Activated CD8-positive, alpha-beta T cell treated with anti-CD3 and anti-CD28 coated beads, Interleukin-2, amount 10 ng/mL, durations not matched to agents 7 days and 5 days (primary cell): ENCODE measurements at places on chromosomes 13 and 19. TPM values are rescaled to one million over a fixed set of nuclear protein-coding genes. Genes with fewer than 3 reads are reported as not detected.

SLC25A41 gene
- 0.16 TPM for total RNA-seq

GRCh38 chr19:48403606-48404005 is 10.1 kb downstream of the GRIN2D start:
- peak; percentile 83 for DNase-seq
- peaks cover 12% of the 10 kb centered on the region for H3K27me3 ChIP-seq
- peaks cover 34% of the 10 kb centered on the region for H3K4me1 ChIP-seq
- H3K4me3 ChIP-seq: no peak overlapping the region
- peak overlapping the region; percentile 78 for H3K27ac ChIP-seq

- H3K27me3 ChIP-seq: no peaks in the 10 kb centered on the region
- H3K4me3 ChIP-seq: no peak overlapping the region
- no peak overlapping the region for H3K27ac ChIP-seq
- H3K4me1 ChIP-seq: no peaks in the 10 kb centered on the region
- no peaks in the 10 kb centered on the region for H3K36me3 ChIP-seq
Measured at GRCh38 chr13:99709134-99709533, 207.9 kb downstream of the TM9SF2 start.

- DNase-seq: no peak
- no peaks in the 10 kb centered on the region for H3K4me1 ChIP-seq
- H3K4me3 ChIP-seq: no peak overlapping the region
- no peaks in the 10 kb centered on the region for H3K27me3 ChIP-seq
Measured at GRCh38 chr13:33919120-33919519, 101.2 kb downstream of the RFC3 start.

- H3K27me3 ChIP-seq: no peaks in the 10 kb centered on the region
- no peaks in the 10 kb centered on the region for H3K36me3 ChIP-seq
- no peak for DNase-seq
- no peaks in the 10 kb centered on the region for H3K4me1 ChIP-seq
- no peak overlapping the region for H3K27ac ChIP-seq
- H3K4me3 ChIP-seq: no peak overlapping the region
Measured at GRCh38 chr19:33726756-33727155, 69.9 kb upstream of the KCTD15 start.

GRCh38 chr19:33621065-33621785 is 528 bp upstream of the CHST8 start:
- H3K4me3 ChIP-seq: no peak overlapping the region
- no peaks in the 10 kb centered on the region for H3K36me3 ChIP-seq
- no peak overlapping the region for H3K27ac ChIP-seq
- H3K27me3 ChIP-seq: peaks cover 39% of the 10 kb centered on the region
- no peaks in the 10 kb centered on the region for H3K4me1 ChIP-seq

PSG3 gene
- not detected for total RNA-seq

ZNF541 gene
- total RNA-seq: 0.10 TPM

DNA sequence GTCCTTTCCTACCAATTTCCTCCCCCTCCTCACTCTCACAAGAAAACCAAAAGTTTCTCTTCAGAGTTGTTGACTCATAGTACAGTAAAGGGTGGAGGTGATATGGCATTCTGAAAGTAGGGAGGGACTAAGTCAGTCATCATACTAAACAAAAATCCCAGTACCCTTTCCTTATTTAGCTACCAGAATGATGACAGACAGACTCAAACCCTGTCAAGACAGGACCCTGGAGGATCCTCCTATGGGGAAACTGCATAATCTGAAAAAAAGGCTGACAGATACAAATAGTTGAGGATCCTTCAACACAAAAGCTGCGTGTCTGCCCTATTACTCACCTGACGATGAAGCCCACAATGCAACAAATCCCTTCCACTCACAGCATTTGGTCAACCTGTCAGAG is 55.5 kb downstream of the CYSLTR2 start:
- peaks cover 9% of the 10 kb centered on the region for H3K36me3 ChIP-seq
- H3K27ac ChIP-seq: no peak overlapping the region
- no peak overlapping the region for H3K4me3 ChIP-seq
- peaks cover 2% of the 10 kb centered on the region for H3K4me1 ChIP-seq
- DNase-seq: no peak
- no peaks in the 10 kb centered on the region for H3K27me3 ChIP-seq

GRCh38 chr13:49985129-49985528 is 11.7 kb upstream of the TRIM13 start:
- no peak overlapping the region for H3K27ac ChIP-seq
- peaks cover 38% of the 10 kb centered on the region for H3K36me3 ChIP-seq
- no peak for DNase-seq
- H3K27me3 ChIP-seq: no peaks in the 10 kb centered on the region

DNA sequence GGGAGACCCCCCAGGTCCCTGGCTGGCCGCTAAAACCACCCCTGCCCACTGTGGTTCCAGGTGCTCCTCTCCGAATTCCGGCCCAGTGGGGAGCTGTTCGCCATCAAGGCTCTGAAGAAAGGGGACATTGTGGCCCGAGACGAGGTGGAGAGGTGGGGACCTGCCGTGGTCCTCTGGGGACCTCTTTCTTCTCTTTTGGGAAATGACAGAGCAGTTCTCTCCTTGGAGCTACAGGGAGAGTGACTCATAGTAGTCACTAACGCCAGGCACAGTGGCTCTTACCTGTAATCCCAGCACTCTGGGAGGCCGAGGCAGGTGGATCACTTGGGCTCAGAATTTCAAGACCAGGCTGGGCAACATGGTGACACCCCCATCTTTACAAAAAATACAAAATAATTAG is 7.3 kb downstream of the PTGER1 start:
- H3K4me3 ChIP-seq: no peak overlapping the region
- H3K27me3 ChIP-seq: peaks cover 3% of the 10 kb centered on the region
- no peak for DNase-seq
- H3K4me1 ChIP-seq: peaks cover 12% of the 10 kb centered on the region
- peaks cover 40% of the 10 kb centered on the region for H3K36me3 ChIP-seq

CFAP97D2 gene
- not detected for total RNA-seq

TRAPPC2B gene
- 8.5 TPM for total RNA-seq

IZUMO4 gene
- 8.7 TPM for total RNA-seq

ZNF285 gene
- total RNA-seq: 1.7 TPM

GRCh38 chr19:41364524-41365391 is 809 bp upstream of the B9D2 start:
- peaks cover 10% of the 10 kb centered on the region for H3K36me3 ChIP-seq
- peak overlapping the region; percentile 93 for H3K4me3 ChIP-seq
- peaks cover 35% of the 10 kb centered on the region for H3K4me1 ChIP-seq

- peaks cover 18% of the 10 kb centered on the region for H3K4me1 ChIP-seq
- no peaks in the 10 kb centered on the region for H3K36me3 ChIP-seq
- no peak overlapping the region for H3K4me3 ChIP-seq
- no peak overlapping the region for H3K27ac ChIP-seq
Measured at GRCh38 chr19:50711805-50712204, 7.8 kb downstream of the SHANK1 start.

DNA sequence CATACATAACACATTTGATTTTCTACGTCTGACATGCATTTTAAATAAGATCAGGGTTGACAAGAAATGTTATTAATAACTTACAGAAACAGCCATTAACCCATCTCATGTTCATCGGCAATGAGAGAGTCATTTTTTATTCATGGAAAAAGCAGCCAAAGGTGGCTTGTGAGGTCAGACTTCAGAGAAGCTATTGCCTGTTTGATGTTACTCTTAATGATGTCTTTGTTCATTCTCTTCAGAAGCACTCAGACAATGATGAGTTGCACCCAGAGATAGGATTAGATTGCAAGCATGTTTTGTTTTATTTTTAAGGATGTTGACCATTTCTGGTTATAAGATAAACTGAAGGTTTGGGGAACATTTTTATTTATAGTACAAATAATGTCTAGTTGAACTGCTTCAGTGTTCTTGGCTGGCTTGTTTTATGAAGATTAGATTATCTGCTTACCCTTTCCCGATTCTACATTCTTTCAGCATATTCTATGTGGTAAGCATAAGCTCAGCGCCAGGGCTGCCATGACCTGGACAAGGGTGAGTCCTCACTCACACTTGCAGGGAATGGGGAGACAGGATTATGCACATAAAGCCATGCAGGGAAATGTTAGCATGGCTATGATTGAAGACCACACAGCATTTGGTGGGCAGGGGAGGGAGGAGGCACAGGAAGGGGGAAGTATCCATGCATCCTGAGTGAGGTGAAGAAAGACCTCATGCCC is 288.1 kb downstream of the MTUS2 start:
- H3K4me1 ChIP-seq: no peaks in the 10 kb centered on the region
- no peaks in the 10 kb centered on the region for H3K36me3 ChIP-seq
- DNase-seq: no peak
- no peak overlapping the region for H3K4me3 ChIP-seq

- H3K36me3 ChIP-seq: peaks cover 43% of the 10 kb centered on the region
- no peak for DNase-seq
- H3K4me3 ChIP-seq: no peak overlapping the region
- no peak overlapping the region for H3K27ac ChIP-seq
- H3K27me3 ChIP-seq: no peaks in the 10 kb centered on the region
Measured at GRCh38 chr19:32651729-32652140, 23.2 kb downstream of the ANKRD27 start.

SHD gene
- not detected for total RNA-seq

DNA sequence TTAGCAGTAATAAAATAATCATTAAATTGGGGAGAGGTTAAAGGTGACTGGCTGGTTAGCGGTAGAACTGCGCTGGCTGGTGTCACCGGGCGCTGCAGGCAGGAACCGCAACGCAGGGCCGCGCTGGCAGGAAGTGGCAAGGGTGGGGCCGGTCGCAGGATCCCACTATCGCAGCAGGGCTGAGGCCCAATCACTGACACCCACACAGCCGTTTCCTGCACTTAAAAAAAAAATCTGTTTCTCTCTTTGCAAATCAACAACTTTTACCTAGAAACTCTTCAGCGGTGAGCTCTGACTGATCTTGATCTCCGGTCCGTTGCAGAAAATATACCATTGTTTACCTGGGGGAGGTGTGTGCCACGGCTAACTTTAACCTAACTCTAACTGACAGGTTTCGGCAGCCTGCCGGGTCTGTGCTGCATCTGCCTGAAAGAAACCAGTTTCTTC is 46.9 kb downstream of the KLF2 start:
- peaks cover 3% of the 10 kb centered on the region for H3K27me3 ChIP-seq
- DNase-seq: peak; percentile 96
- H3K36me3 ChIP-seq: peaks cover 48% of the 10 kb centered on the region
- peaks cover 40% of the 10 kb centered on the region for H3K4me1 ChIP-seq

- no peak overlapping the region for H3K27ac ChIP-seq
- no peak overlapping the region for H3K4me3 ChIP-seq
- no peaks in the 10 kb centered on the region for H3K27me3 ChIP-seq
- no peaks in the 10 kb centered on the region for H3K36me3 ChIP-seq
Measured at GRCh38 chr13:85970727-85971126, 171.5 kb upstream of the SLITRK6 start.

- no peak for DNase-seq
- H3K4me3 ChIP-seq: no peak overlapping the region
- H3K4me1 ChIP-seq: no peaks in the 10 kb centered on the region
- no peaks in the 10 kb centered on the region for H3K36me3 ChIP-seq
- H3K27ac ChIP-seq: no peak overlapping the region
- H3K27me3 ChIP-seq: no peaks in the 10 kb centered on the region
Measured at GRCh38 chr13:83732755-83733154, 149.5 kb downstream of the SLITRK1 start.

- peak; percentile 42 for DNase-seq
- H3K27me3 ChIP-seq: no peaks in the 10 kb centered on the region
- H3K4me1 ChIP-seq: peaks cover 15% of the 10 kb centered on the region
- no peak overlapping the region for H3K27ac ChIP-seq
- H3K36me3 ChIP-seq: no peaks in the 10 kb centered on the region
Measured at GRCh38 chr19:49210108-49210900, 52.7 kb downstream of the TRPM4 start.

- peaks cover 28% of the 10 kb centered on the region for H3K36me3 ChIP-seq
- DNase-seq: peak; percentile 49
- no peaks in the 10 kb centered on the region for H3K27me3 ChIP-seq
- peaks cover 4% of the 10 kb centered on the region for H3K4me1 ChIP-seq
- H3K27ac ChIP-seq: no peak overlapping the region
Measured at GRCh38 chr19:11446652-11447301, 11.3 kb downstream of the PRKCSH start.

DNA sequence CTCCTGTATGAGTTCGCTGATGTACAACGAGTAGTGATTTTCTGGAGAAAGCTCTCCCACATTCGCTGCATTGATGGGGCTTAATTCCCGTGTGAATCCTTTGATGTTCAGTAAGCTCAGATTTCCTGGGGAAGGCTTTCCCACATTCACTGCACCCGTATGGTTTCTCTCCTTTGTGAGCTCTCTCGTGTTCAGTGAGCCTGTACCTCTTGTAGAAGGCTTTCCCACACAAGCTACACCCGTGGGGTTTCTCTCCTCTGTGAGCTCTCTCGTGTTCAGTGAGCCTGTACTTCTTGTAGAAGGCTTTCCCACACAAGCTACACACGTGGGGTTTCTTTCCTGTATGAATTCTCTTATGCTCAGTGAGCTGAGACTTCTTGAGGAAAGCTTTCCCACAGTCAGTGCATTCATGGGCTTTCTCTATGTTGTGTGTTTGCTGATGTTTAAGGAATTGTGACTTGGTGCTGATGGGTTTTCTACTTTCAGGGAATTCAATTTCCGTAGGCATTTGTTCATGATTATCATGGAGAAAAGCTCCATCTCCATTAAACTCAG is 3.5 kb upstream of the ZNF577 start:
- H3K4me3 ChIP-seq: no peak overlapping the region
- H3K27me3 ChIP-seq: no peaks in the 10 kb centered on the region
- H3K27ac ChIP-seq: no peak overlapping the region

GRCh38 chr13:26706381-26706780 is 54.2 kb downstream of the GPR12 start:
- H3K27ac ChIP-seq: no peak overlapping the region
- peaks cover 6% of the 10 kb centered on the region for H3K4me1 ChIP-seq
- H3K27me3 ChIP-seq: peaks cover 2% of the 10 kb centered on the region
- H3K36me3 ChIP-seq: no peaks in the 10 kb centered on the region
- H3K4me3 ChIP-seq: no peak overlapping the region

GRCh38 chr13:109255141-109255856 is 531.1 kb downstream of the IRS2 start:
- no peak for DNase-seq
- H3K27ac ChIP-seq: no peak overlapping the region
- no peaks in the 10 kb centered on the region for H3K4me1 ChIP-seq
- H3K27me3 ChIP-seq: no peaks in the 10 kb centered on the region
- no peak overlapping the region for H3K4me3 ChIP-seq
- no peaks in the 10 kb centered on the region for H3K36me3 ChIP-seq

- H3K4me3 ChIP-seq: peak overlapping the region; percentile 55
- H3K4me1 ChIP-seq: peaks cover 89% of the 10 kb centered on the region
- H3K36me3 ChIP-seq: peaks cover 47% of the 10 kb centered on the region
- DNase-seq: peak; percentile 69
- H3K27me3 ChIP-seq: no peaks in the 10 kb centered on the region
Measured at GRCh38 chr13:24274452-24275021, 34.8 kb upstream of the C1QTNF9 start.

GRCh38 chr13:23567906-23568460 is 2.2 kb upstream of the TNFRSF19 start:
- peaks cover 33% of the 10 kb centered on the region for H3K27me3 ChIP-seq
- no peak for DNase-seq
- no peak overlapping the region for H3K27ac ChIP-seq
- H3K4me1 ChIP-seq: no peaks in the 10 kb centered on the region

- H3K27me3 ChIP-seq: no peaks in the 10 kb centered on the region
- no peaks in the 10 kb centered on the region for H3K36me3 ChIP-seq
- no peak overlapping the region for H3K27ac ChIP-seq
- no peak for DNase-seq
- no peaks in the 10 kb centered on the region for H3K4me1 ChIP-seq
- no peak overlapping the region for H3K4me3 ChIP-seq
Measured at GRCh38 chr13:63088226-63088625, 1672.6 kb upstream of the PCDH20 start.

CASP14 gene
- total RNA-seq: not detected

ZNF221 gene
- total RNA-seq: 1.9 TPM
